Left renal pelvis (tissue), 4 donors: ENCODE measurements at places on chromosomes 11 and 22. TPM values are rescaled to one million over a fixed set of nuclear protein-coding genes. Genes with fewer than 3 reads are reported as not detected.

- no peak for DNase-seq
Observed at GRCh38 chr22:30033137-30033536, 47.1 kb upstream of the HORMAD2 start.

GRCh38 chr11:83569134-83569805 is 283.1 kb upstream of the CCDC90B start:
- no peak for DNase-seq

DNA sequence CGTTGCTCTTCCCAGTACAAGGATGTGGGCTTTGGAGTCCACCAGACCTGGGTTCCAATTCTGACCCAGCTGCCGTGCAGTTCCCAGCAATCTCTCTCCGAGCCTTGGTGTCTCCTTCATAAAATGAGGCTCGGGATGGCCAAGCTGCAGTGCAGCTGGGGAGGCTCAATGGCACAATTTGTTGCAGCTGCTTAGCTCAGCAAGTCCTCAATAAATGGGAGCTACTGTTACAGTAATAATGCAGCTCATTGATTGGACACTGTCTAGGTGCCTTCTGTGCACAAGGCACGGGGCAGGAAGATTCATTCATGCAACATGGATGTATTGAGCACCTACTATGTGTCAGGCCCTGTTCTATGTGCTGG is 37.1 kb downstream of the SHISAL1 start:
- no peak for DNase-seq

GRCh38 chr22:21942407-21943343 is 10.0 kb downstream of the PPM1F start:
- no peak for DNase-seq

Gene PRODH
- 14.6 TPM for polyA plus RNA-seq

Gene GTSE1
- 13.8 TPM for polyA plus RNA-seq

Gene CCDC89
- polyA plus RNA-seq, result 3.9 TPM

GRCh38 chr11:65487467-65488272 is 11.2 kb upstream of the MALAT1 start:
- peak; percentile 99 for DNase-seq

DNA sequence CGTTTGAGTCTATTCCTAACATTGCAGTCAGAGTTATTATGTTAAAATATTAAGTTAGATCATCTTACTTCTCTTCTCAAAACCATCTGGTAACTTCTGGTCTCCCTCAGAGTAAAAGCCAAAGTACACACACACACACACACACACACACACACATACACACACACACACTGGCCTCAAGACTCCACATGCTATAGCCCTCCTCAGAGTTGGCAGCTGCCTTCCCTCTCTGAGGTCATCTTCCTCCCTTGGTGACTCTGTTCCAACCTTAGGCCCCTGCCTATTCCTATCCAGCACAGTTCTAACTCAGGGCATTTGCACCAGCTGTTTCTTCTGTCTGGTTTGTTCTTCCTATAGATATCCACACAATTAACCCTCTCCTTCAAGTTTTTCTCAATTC is 272.0 kb upstream of the SESN3 start:
- no peak for DNase-seq

- DNase-seq, result peak; percentile 24
Observed at GRCh38 chr11:10973416-10973815, 115.6 kb upstream of the ZBED5 start.

GRCh38 chr11:64389851-64390250 is 30.9 kb downstream of the RPS6KA4 start:
- DNase-seq, result no peak

Gene PRDX5
- 230 TPM for polyA plus RNA-seq

Gene APOC3
- polyA plus RNA-seq, result 13.7 TPM

DNA sequence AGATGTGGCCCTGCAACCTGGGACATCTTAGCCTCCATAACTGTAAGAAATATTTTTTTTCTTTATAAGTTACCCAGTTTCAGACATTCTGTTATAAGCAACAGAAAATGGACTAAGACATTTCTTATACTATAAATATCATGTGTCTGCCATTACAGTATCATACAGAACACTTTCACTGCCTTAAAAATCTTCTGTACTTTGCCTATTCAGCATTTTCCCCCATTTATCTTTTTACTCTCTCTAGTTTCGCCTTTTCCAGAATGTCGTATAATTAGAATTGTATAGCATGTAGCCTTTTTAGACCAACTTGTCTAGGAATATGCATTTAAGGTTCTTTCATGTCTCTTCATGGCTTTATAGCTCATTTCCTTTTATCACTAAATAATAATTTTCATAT is 88.0 kb downstream of the PARVA start:
- DNase-seq, result no peak

- DNase-seq, result no peak
Observed at GRCh38 chr11:16902182-16902581, 112.0 kb downstream of the PLEKHA7 start.

DNA sequence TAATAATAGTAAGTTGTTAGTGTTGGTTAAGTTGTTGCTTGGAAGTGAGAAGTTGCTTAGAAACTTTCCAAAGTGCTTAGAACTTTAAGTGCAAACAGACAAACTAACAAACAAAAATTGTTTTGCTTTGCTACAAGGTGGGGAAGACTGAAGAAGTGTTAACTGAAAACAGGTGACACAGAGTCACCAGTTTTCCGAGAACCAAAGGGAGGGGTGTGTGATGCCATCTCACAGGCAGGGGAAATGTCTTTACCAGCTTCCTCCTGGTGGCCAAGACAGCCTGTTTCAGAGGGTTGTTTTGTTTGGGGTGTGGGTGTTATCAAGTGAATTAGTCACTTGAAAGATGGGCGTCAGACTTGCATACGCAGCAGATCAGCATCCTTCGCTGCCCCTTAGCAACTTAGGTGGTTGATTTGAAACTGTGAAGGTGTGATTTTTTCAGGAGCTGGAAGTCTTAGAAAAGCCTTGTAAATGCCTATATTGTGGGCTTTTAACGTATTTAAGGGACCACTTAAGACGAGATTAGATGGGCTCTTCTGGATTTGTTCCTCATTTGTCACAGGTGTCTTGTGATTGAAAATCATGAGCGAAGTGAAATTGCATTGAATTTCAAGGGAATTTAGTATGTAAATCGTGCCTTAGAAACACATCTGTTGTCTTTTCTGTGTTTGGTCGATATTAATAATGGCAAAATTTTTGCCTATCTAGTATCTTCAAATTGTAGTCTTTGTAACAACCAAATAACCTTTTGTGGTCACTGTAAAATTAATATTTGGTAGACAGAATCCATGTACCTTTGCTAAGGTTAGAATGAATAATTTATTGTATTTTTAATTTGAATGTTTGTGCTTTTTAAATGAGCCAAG is 2.7 kb downstream of the NEAT1 start:
- DNase-seq, result no peak

DNA sequence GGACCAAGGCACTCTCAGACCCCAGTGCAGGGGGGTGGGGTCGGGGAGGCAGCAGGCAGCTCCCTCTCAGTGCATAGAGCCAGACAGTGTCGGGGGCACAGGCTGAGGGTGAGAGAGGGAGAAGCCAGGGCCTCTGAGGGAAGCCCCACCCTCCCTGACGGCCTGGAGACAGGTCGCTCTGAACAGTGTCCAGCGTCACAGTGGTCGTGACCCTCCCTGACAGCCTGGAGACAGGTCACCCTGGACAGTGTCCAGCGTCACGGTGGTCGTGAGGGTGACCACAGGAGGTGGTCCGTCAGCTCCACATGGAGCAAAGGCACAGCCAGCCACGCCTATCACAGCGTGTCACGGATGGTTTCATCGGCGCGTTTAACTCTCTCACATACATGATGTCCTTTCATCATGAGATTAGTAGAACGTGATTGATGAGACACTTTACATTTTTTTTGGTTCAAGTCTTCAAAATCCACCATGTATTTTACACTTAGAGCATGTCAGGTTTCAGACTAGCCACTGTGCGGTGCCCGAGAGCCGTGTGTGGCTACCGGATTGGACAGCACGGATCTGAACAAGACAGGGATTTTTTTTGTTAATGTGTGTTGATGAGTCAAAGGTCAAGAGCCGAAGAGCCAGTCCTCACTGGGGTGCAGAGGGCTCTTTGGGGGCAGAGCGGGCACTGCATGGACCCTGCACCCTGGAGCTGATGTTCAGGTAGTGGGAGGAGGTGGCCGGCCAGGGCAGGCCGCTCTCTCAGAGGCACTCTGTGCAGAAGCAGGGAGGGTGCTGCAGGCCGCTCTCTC is 23.9 kb upstream of the PANX2 start:
- no peak for DNase-seq

DNA sequence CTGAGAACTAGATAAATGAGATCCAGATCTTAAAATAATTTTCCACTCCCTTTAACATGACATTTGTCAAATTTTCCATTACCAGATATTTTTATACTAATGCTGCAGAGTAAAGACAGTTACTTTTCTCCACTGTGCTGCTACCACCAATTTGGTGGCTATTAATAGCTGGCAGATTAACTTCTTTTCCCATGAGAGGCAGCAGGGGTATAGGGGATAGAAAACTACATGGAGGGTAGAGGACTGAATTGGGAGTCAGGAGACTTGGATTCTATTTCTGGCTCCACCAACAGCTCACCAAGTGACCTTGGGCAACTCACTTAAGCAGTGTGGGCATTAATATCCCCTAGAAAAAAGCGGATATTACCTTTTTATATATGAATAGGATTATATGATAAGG is 69.2 kb downstream of the KIF18A start:
- DNase-seq, result no peak

Gene MISFA
- polyA plus RNA-seq, result 5.7 TPM

DNA sequence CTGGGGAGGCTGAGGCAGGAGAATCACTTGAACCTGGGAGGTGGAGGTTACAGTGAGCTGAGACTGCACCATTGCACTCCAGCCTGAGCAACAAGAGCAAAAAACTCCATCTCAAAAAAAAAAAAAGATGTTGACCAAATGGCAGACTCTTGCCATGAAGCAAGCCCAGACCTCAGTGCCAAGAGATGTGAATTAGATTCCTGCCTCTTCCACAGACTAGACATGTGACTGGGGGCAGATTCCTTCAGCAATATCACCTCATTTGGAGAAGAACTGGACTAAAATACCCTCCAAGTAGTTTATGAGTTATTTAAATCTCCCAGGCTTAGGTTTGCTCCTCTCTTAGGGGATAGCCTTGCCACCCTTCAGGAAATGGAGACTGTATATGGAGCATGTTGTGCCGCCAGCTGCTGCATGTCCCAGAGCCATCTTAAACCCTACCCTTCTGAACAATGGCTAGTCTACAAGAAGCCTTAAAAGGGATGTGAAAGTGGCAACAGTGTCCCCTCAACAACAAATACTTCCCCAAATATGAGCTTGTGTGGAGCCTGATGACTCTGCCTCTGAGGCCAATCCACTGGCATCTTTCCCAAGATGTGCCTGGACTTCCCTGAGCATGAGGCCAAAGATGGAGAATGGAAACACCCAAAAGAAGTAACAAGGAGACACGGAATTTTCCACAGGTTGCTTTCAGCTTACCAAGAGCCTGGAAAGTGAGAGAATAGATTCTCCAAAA is 763 bp upstream of the MS4A7 start:
- DNase-seq, result no peak

Gene MPEG1
- polyA plus RNA-seq, result 23.1 TPM

Gene CPSF7
- polyA plus RNA-seq, result 102 TPM

DNA sequence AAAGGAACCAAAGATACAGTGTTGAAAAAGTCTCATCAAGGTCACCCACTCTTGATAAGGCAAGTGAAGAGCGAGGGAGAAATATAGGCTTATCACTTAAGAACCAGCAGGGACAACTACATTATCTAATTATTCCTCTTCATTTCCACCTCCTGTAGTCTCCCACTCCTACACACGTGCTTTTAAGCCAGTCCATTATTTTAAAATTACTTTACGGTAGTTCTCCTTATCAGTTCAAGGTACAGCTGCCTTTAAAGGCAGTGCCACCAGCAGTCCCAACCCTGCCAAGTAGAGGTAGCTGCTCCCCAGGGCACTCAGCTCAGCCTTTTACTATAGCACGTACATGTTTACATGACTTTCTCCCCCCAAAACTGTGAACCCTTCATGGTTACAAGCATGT is 161.5 kb upstream of the BLID start:
- DNase-seq, result no peak

DNA sequence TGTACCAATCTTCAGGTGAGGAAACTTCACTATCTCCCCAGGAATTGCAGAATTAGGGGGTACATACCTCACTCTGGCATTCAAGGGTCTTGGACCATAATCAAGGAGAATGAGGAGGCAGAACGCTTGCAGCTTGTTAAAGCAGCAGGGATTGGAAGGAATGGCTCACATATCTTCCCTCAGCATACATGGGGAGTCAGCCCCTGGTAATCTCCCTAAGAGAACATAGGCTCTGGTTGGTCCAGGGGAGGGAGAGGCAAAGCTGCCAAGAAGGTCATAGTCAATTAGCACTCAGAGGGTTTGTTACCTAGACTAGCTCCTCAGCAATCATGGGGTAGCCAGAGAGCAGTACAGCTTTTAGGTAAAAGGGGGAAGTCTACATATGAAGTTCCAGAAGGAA is 256.8 kb downstream of the INSC start:
- no peak for DNase-seq

Gene TTC36
- 0.93 TPM for polyA plus RNA-seq

- no peak for DNase-seq
Observed at GRCh38 chr11:107691000-107691750, 20.7 kb downstream of the SLN start.

Gene DDTL
- polyA plus RNA-seq, result 7.3 TPM

Gene TMEM191B
- 0.43 TPM for polyA plus RNA-seq

Gene RCOR2
- polyA plus RNA-seq, result 14.5 TPM

- no peak for DNase-seq
Observed at GRCh38 chr11:44658506-44658850, 68.3 kb upstream of the TSPAN18 start.

Gene OR6M1
- polyA plus RNA-seq, result not detected

DNA sequence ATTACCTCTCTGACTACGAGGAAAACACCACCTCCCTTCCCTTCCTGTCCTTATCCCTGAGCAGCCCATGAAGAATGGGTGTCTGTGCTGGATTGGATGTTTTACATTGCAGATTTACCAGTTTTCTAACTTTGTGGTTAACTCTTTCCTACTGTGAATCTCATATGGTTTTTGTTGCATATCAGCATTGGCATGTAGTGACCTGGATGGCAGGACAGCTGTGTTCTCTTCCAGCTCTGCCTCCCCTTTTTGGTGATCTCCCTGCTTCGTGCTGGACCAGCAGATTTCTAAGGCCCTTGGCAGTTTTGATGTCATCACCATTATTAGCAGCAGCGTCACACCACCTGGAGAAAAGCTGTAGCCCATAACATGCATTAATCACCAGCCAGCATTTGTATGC is 26.7 kb downstream of the OR6Q1 start:
- DNase-seq, result no peak
